ENCODE measurements at places on chromosomes 3 and 15.

DNA sequence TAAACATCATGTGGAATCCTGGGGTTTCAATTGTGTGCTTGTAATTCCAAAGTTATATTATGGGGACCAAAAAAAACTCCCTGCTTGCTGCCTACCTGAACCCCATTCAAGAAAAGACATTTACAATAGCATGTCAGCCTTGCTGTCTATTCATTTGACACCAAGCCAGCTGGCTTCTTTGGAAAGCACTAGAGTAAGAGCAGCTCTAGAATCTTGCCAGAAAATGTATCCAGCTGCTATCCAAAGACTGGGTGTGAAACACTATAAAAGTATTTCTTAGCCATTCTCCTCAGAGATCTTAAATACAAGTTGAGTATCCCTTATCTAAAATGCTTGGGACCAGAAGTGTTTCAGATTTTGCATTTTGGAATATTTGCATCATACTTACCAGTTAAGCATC is 87.4 kb downstream of the RAD18 start:
- no peak for DNase-seq

DNA sequence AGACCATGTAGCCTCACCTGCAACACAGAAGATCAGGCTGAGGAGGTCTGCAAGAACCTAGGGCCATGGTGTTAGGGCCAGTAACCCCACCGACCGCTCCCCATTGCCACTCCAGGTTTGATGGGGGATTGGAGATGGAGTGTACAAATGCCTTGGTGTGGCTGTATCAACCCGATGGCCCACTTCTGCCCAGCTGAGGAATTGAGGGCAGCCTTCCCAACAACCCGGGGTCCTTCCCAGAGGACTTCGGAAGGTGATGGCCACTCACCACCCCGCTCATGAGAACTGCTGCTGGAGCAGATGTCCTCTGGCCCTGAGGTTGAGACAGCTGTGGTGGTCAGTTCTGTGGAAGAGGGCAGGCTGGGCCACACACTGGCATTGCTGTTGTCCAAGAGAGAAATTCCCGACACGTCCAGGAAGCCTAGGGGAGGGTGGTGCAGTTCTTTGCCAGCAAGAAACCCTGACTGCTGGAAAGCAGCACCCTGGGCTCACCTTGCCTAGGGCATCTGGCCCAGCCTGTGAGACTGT is 8.9 kb downstream of the GORASP1 start:
- DNase-seq = no peak

DNA sequence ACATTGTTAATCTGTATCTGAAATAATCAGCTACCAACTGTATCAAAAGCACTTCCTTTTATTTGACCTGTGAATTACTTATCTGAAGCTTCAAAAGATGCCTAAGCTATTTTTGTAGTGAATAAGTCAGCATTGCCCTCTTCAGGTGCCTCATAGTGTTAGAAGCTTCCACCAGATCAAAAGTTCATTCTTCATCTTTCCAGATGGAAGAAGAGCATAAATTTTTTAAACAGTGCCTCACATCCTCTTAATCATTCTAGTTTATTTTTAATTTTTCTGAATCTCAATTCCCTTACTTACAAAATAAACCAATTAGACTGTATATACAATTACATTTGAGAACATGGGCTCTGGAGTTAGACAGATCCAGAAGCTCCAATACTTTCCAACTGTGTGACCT is 65.0 kb downstream of the MYO5A start:
- DNase-seq = no peak

GRCh38 chr15:88985547-88986393 is 72.6 kb upstream of the MFGE8 start:
- no peak for DNase-seq

DNA sequence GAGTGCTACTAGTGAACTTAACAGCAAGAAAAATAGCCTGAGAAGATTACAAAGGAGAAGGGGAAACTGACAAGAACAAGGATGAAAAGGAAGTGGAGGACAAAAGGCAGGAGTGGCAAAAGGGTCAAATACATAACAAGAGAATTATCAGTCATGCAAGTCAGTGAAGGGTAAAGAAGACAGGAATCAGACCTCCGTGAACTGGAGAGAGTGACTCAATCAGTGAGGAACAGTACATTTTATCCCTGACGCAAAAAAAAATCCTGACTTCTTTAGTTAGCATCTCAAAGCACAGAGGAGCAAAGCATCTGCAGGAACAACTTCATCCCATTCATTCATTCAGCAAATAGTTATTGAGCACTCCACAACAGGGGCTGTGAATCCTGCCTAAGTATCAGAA is 97.8 kb downstream of the SST start:
- DNase-seq = no peak
